ENCODE measurements at places on chromosomes 7 and 10. TPM values are rescaled to one million over a fixed set of nuclear protein-coding genes. Genes with fewer than 3 reads are reported as not detected.

The KAT6B gene
- 56.2 TPM for total RNA-seq

The JAKMIP3 gene
- 1.1 TPM for total RNA-seq

The NPY4R gene
- not detected for total RNA-seq

The FGFR2 gene
- total RNA-seq, result 36.2 TPM

The UCN3 gene
- total RNA-seq, result not detected

The CEP41 gene
- total RNA-seq, result 16.4 TPM

GRCh38 chr10:91076991-91077548, 143.4 kb upstream of the PCGF5 start:
- no peak for DNase-seq

DNA sequence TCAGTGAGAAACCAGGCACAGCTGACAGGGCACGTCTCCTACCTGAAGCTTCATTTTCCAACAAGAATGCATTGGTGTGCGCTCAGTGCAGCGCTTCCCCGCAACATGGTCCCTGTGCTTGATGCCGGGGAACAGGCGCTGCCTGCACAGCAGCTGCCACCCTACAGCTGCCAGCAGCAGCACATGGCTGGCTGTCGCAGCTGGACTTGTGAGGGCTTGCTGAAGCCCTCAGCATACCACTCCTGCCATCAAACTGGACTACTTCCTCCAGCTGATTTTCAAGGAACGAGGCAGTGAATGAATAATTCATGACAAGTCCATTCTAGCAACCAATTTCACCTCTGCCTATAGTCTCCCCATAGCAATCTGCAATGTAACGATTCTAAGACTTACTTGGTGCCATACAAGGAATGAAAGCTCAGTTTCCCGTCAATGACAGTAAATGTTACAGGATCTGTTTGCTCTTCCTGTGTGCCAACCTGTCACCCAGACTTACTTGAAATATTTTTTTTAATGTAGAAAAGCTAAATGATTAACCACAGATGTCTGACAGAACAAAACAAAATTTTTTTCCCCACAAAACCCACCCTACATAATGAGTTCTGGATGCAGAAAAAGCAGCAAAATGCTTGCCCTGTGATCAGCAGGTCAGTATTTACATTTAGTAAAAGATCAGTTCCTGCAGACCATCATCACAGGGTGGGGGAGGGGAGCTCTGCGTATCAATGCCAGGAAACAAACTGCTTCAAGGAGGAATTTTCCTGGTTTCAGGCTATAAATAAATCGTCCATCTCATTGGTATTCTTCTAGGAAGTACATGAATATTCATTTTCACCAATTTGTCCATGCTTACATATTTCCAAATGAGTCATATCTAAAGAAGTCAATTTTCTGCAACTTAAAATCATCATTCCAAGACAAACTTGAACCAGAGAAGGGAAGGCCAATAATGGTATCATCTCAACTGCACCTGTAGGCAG, 140.6 kb downstream of the ALOX5 start:
- peak; percentile 53 for DNase-seq

DNA sequence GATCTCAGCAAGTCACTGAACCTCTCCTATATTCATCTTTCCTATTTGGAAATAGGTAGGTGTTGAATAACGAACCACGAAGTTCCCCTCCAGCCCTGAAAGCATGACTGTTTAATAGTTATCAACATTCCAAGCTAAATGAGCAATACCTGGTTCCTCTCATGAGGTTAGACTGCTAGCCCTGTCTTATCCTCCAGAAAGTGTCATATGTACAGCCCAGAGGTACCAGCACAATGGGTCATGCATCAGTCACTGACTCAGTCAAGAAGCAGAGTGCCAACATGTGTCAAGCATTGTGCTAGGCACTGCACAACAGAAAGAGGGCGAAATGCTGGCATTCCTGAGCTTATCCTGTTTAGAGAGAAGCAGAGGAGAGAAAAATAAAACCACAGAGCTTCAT, 70.0 kb downstream of the AMPH start:
- DNase-seq, result no peak

GRCh38 chr7:116495736-116496135, 3.8 kb upstream of the CAV2 start:
- DNase-seq, result no peak

DNA sequence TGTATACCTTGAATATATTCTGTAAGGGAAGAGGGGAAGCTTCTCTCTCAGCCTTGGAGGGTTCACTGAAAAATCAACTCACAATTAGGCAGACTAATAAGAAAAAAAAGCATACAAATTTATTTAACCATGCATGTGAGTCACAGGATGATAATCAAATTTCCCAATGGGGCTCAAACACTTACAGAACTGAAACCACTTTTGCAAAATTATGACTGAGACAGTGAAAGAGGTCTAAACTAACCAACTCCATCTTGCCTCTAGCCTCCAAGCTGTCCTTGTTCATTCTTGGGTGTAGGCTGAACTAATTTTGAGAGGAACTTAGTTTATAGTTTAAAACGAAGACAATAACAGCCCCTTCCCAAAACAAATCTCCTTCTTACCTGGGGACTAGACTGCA, 618.3 kb upstream of the AUTS2 start:
- no peak for DNase-seq

DNA sequence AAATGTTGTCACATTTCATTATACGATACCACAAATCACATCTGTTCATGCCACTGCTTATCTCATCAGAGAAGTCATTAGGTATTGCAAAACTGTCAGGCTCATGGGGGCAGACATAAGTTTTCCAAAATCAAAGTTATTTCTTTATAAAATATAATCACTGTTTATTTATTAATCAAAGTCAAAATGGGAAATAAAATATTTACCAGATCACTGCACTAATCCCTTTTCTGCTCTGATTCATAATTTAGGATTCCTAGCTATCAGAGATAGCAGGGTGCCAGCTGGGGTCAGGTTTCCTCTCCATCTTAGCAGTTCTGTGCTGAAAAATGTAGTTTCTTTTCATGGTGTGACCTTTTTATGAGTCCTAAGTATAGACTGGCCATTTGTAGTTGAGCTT, 117.7 kb upstream of the LANCL2 start:
- no peak for DNase-seq

DNA sequence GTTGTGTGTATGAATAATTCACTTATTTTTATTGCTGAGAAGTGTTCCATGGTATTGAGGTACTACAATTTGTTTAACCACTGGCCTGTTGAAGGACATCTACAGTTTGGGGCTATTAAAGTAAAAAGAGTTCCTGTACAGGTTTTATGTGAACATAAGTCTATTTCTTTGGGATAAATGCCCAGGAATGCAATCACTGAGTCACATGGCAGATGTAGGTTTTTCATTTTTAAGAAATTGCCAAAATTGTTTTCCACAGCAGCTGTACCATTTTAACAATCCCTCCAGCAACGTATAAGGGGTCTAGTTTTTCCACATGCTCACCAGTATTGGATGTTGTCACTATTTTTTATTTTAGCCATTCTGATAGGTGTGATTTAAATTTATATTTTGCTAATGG, 243.9 kb downstream of the TNS3 start:
- DNase-seq, result no peak

GRCh38 chr10:49830016-49830415, 67.9 kb upstream of the OGDHL start:
- DNase-seq, result no peak

- DNase-seq, result peak; percentile 78
Observed at GRCh38 chr7:42940985-42941847, 9.0 kb downstream of the MRPL32 start.
